ENCODE measurements at places on chromosomes 7 and 10.

DNA sequence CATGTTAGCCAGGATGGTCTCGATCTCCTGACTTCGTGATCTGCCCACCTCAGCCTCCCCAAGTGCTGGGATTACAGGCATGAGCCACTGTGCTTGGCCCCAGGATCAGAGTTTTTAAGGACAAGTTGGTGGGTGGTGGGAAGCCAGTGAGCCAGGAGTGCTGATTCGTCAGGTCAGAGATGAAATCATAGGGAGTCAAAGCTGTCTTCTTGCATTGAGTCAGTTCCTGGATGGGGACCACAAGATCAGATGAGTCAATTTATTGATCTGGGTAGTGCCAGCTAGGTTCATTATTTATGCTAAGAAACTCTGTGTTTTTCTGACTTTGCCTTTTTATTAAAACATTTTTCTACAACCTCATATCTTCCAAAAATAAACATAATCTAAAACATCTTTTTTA, 423.8 kb downstream of the ARL4A start:
- no peak for DNase-seq

- no peak for DNase-seq
Observed at GRCh38 chr10:60167050-60167449, 222.6 kb downstream of the ANK3 start.

GRCh38 chr7:73308074-73308664, 457 bp downstream of the NSUN5 start:
- no peak for DNase-seq

DNA sequence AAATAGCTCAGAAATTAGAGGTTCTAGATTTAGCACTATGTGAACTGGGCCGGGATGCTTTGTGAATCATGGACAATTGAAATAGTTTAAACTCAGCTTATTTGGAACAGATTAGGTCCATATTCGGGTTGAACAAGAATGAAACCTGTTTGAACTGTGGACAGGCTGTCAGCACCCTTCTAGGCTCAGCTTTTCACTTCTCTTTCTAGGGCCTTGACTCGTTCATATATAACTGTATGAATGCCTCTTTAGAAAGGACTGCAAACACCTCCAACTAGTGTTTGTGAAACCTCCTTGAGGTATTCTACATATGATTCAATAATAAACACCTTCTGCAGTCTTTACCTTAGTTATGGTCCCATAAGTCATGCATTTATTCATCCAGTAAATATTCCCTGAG, 115.6 kb downstream of the REEP3 start:
- no peak for DNase-seq

DNA sequence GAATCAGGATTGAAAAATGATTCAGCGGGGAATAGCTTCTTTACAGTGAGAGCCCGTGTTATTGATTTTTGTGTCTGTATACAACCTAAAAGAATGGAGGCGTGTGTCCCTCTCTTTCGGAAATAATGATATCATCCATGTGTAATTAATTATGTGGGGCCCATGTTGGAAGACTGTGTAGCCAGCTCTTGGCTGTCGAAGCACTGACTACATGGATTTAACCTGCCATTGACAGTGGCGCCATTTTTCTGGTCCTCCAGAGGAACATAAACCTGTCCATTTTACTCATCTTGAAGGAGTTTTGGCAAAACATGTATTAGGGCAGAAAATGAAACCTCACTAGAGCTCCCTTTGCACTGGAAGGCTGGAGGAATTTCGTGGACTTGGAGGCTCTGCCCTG, 119.6 kb downstream of the ITIH5 start:
- DNase-seq: no peak

- DNase-seq: no peak
Observed at GRCh38 chr10:97836446-97836845, 13.2 kb upstream of the GOLGA7B start.

DNA sequence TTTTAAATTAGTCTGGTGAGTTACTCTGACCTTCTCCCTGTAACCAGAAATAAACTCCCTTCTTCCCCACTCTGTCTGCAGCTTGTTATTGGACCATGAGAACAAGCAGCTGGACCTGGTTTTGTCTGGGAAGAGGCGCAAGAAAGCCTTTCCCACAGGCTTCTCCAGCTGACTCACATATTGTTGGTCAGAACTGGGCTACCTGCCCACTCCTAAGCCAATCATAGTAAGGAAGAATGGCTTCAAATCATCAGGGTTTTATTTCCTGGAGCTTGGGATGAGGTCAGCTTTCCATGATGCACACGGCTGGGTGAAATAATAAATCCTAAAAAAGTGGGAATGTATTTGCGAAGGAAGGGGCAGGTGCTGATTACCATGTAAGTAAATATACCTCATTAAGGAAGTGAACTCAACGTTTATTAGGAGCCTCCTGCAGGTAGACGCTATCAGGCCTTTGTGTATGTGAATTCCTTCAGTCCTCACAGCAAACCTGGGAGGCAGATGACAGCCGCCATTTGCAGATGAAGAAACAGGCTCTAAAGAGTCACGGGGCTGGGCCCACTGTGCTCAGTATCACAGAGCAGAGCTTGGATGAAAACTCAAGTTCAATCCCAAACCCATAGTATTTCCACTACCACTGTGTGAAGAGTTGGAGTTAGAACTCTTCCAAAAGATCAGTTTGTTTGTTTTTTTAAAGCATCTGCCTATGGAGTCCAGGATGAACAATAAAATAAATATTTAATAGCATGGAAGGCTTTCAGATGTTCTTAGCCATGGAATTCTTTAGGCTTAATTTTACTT, 32.8 kb downstream of the IL15RA start:
- DNase-seq: no peak

DNA sequence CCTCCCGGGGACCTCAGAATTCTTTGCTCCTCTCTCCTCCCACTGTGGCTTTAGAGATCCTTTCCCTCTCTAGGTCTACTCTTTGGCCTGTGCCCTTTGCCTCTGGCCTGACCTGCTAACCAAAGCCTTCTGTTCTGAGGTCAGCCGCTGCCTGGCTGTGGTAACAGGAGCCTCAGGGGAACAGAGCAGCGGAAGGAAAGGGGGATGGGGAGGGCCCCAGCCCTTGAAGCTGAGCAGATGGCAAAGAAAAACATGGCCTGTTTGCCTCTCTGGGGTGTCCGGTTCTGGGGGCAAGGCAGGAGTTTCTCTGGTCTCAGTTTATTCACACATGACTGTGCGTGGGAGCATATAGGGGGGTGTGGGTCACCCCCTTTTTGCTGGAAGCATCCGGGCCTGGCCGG, 28.2 kb downstream of the COL26A1 start:
- DNase-seq: no peak

GRCh38 chr7:150685219-150686029, at the start of gene GIMAP2:
GIMAP2 (plus strand) TSS chr7:150685706; CDS start chr7:150687060, 1,354 bp downstream.
- no peak for DNase-seq

DNA sequence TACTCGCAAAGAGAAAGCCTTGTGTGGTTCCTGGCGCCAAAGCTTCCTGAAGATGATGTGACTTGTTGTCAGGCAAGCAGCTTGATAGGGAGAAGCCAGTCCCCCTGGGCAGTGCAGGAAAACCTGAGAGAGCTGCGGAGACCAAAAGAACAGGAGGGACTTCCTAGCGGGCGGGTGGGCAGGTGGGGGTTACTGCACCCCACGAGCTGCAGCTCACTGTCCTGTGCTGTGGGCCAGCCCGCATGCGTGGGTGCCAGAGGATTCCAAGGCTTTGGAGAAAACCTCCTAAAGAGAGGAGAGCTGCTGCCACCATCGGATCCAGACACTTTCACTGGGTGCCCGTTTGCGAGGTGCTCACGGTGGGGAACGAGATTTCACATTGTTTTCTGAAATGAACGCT, 145.1 kb downstream of the ACTR3B start:
- no peak for DNase-seq

DNA sequence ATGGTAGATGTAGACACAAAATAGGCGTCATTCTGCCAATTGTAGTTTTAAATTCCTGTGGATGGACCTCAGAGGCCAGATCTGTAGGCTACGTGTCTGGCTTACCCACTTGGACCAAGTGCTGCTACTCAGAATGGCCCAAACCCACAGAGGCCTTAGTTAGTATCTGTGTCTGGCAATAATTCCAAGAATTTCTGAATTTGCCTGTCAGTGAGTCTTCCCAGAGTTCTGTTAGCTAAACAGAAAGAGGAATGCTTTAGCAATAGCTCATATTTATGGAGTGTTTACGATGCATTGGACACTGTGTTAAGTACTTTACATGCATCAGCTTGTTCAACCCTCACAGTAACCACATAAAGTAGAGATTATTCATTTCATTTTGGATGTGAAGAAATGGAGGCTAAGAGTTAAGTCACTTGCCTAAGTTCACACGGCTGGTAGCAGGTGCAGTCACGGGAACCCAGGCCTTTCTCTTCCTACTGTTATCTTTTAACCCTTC, 231.8 kb downstream of the PTEN start:
- no peak for DNase-seq

DNA sequence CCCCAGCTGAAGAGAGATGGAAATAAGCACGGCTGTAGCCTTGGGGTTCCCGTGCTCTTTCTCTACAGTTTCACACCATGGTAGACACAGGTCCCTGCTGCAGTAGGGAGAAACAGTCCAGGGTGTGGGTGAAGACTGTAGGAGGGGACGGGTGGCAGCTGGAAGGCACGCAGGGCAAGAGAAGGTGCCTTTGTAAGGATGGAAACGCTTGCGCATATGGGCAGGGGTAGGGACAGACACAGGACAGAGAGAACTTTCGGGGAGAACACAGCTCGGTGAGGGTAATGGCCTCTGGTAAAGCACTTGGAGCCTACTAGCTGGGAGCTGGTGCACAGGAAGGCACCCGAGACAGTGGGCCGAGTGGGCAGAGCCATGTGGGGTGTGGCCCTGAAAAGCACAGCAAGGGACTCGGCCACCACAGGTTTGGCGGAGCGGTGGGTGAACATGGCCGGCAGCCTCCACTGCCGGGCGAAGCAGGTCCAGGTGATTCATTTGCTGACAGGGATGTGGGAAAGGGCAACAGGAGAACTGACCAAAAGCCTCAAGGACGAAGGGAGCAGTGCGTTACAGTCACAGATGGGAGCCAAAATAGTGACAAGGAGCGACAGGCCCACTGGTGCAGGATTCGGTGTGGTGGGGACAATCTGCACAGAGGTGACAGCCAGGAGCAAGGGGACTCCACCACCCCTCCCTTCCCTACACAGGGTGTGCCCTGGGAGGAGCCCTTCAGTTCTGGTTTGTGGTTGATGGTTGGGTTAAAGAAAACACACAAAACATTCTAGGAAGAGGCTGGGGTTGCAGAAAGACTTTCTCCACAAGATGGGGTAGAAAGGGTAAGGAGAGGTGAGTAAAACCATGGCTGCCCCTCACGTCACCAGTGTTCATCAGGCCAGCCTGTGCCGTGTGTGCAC, 97.1 kb downstream of the VOPP1 start:
- DNase-seq: no peak

GRCh38 chr10:96267234-96267705, 4.1 kb downstream of the BLNK start:
- no peak for DNase-seq

- DNase-seq: no peak
Observed at GRCh38 chr7:94129443-94130140, 125.4 kb upstream of the BET1 start.

GRCh38 chr10:818010-818409, 113.5 kb downstream of the LARP4B start:
- DNase-seq: no peak

GRCh38 chr10:125249948-125250347, 89.6 kb upstream of the CTBP2 start:
- no peak for DNase-seq

- DNase-seq: no peak
Observed at GRCh38 chr10:44511166-44511565, 126.3 kb upstream of the CXCL12 start.

Measured in stimulated activated CD8-positive, alpha-beta memory T cell treated with anti-CD3 and anti-CD28 coated beads, Interleukin-7, amount 100 ng/mL, for 24 hours (primary cell).